ENCODE measurements at places on chromosomes 4 and X.
A peak's percentile ranks its signal among the peaks of the same experiment; 100 is the strongest.

DNA sequence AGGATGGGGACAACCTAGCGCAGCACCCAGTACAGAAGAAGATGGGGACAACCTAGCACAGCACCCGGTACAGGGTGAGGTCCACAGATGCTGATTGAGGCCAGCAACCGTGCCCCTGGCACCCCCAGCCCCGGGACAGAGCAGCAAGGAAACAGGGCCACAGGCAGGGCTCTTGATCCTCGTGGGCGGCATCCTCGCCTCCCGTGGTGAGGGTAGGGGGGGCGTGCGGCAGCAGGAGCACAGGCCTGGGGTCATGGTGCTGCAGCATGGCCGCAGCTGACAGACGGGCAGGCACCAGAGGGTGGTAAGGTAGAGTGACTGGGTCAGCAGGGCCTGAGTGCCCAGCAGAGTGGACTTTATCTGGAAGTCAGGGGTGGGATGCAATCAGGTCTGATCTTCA lies 89.5 kb downstream of the HMX1 start:
- DNase-seq = no peak

- DNase-seq = no peak
These were observed 320.6 kb downstream of the ARHGAP10 start for GRCh38 chr4:148052448-148052847.

DNA sequence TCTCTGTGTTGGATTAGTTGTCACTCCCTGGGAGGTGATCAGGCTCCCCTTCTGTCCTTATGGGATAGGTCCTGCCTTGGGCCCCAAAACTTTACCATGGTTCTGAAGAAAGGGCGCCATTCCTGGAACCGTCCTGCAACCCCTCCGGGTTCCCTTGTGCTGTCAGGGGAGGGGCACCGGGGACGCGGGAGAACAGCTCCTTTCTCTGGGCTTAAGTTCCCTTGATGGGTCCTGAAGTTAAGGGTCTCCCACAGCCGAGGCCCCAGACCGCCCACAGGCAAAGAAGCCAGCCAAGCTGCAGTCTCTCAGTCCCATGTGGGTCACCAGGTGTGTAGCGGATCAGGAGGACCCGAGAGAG lies 44.8 kb downstream of the UGT2A3 start:
- DNase-seq = no peak

DNA sequence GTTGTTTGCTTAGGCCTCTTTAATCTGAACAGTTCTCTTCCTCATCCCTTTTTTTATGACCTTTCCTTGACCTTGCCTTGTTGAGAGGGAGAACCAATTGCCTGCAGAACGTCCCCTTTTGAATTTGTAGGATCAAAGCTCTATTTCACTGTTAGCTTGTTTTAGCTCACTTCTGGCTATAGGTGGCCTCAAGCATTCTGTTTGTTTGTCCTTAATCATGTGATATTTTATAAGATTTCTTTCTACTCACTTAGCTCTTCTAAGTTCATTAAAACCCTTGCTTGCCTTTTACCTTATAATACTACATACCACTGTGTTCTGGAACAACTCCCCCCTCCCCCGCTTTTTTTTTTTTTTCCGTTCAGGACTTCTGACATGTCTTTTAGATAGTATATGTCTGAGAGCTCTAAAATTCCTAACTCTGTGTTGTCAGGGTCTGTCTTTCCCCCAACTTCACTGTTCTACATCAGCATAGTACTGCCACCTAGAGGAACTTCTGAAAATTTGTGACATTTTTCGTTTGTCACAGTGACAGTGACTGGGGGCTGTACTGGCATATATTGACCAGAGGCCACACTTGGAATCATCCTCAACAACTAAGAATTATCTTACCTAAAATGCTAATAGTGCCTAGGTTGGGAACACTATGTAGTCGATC lies 128.5 kb downstream of the LARP7 start:
- no peak for DNase-seq

- DNase-seq = no peak
These were observed 34.5 kb upstream of the ALG13 start for GRCh38 chrX:111646515-111646914.

DNA sequence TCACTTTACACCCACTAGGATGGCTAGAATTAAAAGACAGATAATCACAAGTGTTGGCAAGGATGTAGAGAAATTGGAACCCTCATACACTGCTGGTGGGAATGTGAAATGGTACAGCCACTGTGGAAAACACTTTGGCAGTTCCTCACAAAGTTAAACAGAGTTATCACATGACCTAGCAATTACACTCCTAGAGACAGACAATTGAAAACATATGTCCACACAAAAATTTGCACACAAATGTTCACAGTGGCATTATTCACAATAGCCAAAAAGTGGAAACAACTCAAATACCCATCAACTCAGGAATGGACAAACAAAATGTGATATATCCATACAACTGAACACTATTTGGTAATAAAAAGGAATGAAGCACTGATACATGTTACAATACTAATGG lies 5.7 kb downstream of the ZNF280C start:
- DNase-seq = no peak

- peak; percentile 3 for DNase-seq
These were observed at the start of gene FAM13A for GRCh38 chr4:89056953-89057398. Gene FAM13A, minus strand, starts transcription at chr4:89057185. Its CDS starts 221 bp downstream, at chr4:89056964.

Data from esophagus squamous epithelium (tissue), 5 donors.